ENCODE measurements at places on chromosomes 3 and 15.

- no peak for DNase-seq
These were observed 3.0 kb downstream of the INKA1 start for GRCh38 chr3:49805897-49806701.

DNA sequence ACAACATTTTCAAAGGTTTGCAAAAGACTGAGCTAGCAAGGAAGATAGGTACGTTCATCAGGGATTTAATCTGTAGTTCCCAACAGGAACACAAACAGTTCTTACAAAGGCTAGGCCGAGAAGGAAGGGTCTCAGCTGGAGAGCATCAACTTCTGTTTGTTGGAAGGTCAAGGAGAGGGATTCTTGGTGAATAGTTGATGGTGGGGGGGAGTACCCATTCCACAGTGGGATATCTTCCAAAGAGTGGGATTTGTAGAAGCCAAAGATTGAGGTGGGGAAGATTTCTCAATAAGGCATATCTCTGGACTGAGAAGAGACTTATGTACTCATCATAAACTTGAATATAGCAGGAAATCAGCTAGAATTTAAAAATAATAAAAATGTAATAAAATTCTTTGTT is 231.8 kb downstream of the CHST2 start:
- DNase-seq: no peak

DNA sequence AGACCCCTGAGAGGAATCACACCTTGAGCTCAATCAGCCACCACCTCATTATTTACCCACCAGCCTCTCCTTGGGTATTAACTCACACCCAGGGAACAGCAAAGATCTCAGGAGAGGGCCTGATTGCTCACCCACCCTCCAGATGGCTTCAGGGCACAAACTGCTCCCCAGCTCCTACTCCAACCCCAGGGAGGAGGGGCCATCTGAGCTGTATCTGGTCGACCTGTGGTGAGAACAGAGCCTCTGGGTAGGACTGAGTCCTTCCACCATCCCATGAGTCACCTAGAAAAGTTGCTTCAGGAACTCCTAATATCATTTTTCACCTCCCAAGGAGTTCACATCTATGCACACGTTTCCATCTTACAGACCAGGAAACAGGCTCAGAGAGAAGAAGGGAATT is 44.8 kb upstream of the HES1 start:
- DNase-seq: no peak

- no peak for DNase-seq
These were observed 49.4 kb upstream of the ITGA11 start for GRCh38 chr15:68481321-68481720.

GRCh38 chr15:23538648-23539047 is 26.8 kb upstream of the MKRN3 start:
- DNase-seq: no peak

DNA sequence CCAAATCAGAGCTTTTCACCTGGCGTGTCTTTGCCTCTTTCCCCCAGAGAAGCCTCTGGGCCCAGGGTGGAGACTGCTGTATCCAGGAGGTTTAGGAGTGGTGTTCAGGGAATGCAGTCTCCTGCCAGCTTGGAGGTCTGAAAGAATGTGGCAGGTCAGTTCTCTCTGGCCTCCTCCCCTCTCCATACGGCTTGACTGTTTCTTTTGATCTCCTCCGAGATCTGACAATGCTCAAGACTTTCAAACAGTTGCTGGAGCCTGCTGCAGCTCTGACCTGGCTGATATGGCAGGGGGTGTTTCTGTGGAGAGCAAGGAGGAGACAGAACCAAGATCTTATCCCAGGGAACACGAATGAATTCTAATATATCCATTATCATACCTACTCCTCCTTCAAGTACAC is 24.7 kb upstream of the TM4SF4 start:
- no peak for DNase-seq

GRCh38 chr15:34436126-34436955 is 1.3 kb downstream of the GOLGA8A start:
- peak; percentile 10 for DNase-seq

DNA sequence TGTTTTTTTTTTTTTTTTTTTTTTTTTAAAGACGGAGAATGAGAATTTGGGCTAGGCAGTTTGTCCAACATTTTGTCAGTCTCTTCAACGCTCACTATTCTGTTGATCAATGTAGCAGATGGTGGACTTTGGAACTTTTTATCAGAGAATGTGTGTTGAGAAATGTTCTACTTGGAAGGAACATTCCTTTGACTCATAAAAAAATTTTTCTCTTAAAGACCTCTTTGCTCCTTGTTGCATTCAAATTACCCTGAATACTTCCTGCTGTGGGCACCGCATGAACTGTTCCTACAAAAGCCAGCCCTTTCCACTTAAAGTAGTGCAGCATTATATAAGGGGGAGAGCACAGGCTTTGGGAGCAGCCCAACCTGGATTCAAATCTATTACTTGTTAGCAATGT is 182.9 kb downstream of the AKAP13 start:
- DNase-seq: no peak

DNA sequence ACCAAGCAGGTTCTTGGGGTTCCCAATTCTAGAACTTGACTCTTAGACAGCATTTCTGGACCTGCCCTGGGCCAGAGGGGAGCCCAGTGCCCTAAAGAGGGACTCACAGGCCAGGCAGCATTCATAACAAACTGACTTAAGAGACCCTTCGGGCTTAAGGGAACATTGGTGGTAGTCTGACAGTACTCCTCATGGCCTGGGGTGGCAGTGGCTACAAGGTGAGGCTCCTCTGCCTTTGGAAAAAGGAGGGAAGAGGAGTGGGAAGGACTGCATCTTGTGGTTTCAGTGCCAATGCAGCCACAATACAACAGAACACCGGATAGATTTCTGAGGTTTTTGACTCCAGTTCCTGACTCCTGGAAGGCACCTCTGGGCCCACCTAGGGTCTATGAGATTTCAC is 172.2 kb upstream of the STRIT1 start:
- DNase-seq: no peak

DNA sequence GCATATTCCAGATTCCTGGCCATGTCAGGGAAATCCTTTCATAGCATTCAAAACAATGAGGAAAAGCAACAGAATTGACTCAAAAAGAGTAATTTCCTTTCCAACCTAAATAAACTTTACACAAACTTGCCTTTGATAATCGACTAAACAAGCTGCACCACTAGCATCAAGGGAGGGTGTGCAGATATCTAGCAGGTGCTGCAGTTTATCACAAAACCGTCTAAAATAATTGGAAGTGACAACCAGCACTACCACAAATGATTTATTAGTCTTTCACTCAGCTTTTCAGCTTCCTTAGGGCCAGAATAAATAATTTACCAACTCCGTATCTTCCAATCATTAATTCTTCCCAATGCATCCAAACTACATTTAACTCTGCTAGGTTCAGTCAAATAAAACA is 71.7 kb downstream of the TBC1D5 start:
- no peak for DNase-seq

DNA sequence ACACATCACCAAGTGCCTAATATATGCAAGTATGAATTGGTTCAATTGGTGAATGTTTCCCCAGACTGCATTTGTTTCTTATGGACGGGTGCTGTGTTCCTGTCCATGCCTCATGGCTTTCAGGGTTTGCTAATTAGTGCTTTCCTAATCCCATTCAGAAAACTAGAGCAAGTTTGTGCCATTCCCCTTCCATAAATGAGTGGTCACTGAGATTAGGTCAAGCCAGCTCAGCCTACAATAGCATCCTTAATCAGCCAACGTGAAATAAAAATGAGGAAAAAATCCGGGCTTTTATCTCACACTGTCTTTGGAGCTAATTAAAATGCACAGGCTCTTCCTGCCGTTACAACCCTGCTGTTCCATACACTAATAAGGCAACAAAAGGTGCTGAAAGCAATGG is 788.8 kb downstream of the ROBO1 start:
- no peak for DNase-seq

DNA sequence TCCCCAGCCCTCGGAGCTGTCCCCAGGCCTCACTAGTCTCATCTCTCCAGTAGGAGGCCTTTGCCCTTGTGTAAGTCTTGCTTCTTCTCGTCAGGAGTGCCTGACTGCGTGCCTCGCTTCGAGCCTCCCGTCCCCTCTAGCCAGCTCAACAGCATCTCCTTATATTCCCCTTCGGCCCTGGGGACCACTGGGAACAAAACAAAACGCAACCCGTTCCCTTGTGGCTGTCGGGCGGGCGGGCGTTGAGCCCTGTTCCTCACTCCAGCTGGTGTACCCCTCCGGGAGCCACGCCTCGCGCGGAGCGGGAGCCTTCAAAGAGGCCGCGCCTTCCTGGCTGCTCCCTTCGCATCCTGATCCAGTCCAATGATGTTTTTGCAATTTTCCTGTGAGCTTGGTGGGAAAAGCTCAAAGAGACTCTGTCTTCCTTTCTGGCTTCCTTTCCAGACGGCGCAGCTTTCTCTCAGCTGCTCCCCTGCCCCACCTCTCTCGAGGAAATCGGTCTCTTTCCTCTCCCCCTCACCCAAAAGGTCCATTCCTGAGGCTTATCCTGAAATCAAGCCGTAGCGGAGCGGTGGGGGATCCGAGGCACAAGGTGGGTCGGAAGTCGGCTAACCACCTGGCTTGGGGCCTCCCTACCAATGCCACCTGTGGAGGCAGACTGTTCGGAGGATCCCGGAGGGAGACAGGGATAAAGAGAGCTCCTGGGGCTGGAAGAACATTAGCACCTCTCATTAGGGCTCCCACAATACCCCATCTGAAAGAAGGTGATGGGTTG is 33.4 kb upstream of the SRP14 start:
- no peak for DNase-seq

DNA sequence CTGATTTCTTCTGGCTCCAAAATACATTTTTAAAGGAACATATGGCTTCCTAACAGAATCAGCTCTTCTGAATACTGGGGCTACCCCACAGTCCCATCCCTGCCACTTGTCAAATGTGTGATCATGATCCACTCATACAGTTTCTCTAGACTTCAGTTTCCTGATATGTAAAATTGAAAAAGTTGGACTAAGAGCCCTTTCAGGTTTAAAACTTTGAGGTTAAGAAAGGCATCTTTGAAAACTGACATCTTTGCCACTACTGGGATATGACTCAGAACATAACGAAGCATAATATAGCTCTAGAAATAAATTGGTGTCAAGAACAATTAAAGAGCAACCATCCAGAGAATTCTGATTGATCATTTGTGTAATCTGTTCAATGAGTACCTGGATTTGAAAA is 248.3 kb downstream of the IL5RA start:
- no peak for DNase-seq
